ENCODE measurements at places on chromosomes 7 and 10.

DNA sequence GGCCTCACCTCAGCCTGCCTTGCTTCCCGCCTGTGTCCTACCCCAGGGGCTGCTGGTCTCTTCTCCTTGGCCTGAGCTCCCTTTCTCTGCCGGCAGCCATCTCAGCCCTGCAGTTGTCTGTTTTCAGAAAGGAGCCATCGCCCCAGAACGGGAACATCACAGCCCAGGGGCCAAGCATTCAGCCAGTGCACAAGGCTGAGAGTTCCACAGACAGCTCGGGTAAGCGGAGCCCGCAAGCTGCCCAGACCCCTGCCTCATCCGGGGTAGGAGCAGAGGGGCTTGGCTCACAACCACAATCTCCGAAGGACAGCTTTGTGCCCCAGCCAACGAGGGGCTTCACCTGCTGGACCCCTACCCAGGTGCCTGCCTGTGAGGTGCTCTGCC is 5.3 kb upstream of the DEPP1 start:
- no peak for DNase-seq

DNA sequence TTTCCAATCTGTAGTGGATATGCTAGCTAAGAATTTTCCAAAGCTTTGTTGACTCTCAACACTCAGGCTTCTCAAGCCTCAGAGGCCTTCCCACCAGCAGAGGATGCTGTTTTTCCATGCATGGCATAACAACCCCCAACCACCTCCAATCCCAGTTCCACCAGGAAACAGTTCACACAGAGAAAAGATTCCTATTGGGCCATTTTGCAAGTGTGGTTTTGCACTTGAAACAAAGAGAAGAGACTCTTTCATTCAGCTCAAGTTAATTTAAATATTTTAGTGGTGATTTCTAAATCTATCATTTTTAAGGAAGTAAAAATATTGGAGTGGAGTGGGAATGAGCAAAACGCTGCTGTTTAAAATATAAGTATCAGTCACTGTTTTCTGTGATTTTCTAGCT is 105.6 kb upstream of the COL1A2 start:
- peak; percentile 83 for DNase-seq

DNA sequence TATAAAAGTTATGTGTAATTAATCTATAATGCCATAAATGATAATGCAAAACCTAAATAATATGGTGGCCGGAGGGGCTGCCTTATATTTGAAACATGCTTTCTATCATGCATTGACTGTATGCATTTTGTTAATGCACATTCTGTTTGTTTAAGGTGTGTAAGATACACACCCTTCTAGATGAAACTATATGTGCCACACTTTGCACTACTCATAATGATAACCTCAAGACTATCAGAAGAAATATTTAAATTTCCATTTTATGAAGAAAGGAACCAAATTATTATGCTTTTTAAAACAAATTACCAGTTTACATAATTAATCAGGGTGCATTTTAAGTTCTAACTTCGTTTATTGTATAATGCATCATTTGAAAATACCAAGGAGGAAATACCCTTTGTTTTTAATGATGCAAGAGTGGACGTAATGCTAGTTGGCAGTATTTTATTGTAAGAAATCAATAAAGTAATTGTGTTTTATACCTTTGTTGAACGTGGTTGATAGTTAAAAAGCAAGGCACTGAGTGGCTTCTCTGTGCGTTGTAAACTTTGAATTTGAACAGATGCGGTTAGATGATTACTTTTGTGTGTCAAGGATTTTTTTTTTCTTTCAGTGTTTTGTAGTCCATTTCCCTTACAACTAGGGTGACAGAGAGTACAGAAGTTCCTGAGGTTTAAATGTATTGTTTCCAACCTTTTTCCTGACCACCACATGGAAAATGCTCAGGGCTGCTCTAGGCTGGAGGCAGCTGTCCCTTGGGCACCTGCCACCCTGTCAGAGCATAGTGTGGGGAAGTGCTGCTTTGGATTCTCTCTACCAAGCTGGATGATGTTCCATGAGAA is 21.6 kb downstream of the NRBF2 start:
- no peak for DNase-seq

- DNase-seq = no peak
Observed at GRCh38 chr7:744854-745430, 17.9 kb upstream of the PRKAR1B start.

DNA sequence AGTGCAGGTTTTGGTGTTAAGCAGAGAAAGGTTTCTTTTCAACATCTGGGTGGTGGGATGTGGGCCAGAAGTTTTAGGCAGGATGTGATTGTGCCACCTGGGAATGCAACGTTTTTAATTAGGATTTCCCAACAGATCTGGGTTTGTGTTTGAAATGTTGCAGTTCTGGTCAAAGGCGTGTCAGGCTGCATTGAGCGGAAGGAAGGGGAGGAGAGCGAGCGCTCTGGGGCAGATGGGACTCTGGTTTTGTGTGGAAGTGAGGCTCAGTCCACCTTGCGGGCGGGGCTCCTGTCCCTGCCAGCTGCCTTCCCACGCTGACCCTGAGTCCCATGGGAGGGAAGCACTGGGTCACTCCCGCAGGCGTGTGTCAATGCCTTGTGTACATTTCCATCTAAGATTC is 767.7 kb downstream of the KCNMA1 start:
- DNase-seq = no peak

DNA sequence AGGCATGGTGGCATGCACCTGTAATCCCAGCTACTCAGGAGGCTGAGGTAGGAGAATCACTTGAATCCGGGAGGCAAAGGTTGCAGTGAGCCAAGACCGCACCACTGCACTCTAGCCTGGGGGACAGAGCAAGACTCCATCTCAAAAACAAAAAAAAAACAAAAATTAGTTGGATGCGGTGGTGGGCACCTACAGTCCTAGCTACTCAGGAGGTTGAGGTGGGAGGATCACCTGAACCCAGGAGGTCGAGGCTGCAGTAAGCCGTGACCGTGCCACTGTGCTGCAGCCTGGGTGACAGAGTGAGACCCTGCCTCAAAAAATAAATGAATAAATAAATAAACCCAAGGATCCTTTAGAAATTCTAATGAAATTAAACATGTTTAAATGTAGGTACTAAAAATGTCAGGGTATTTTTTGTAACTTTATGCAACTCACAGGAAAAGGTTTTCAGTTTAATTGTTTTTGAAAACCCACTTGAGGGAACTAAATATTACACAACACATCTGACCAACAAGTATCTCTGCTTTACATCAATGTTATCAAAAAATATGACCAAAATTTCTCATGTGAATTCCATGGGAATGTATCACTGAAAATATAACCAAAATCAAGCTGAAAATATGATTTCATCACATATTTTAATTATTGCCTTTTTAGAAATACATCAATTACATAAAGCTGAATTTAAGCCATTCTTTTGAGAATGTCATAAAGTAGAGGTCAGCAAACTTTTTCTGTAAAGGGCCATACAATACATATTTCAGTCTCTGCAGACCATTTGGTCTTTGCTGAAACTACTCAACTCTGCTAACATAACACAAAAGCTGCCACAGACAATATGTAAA is 23.9 kb downstream of the UPF2 start:
- no peak for DNase-seq

GRCh38 chr7:83985821-83986220 is 208.8 kb downstream of the SEMA3A start:
- no peak for DNase-seq

GRCh38 chr10:121680879-121681655 is 82.8 kb upstream of the FGFR2 start:
- DNase-seq = no peak

DNA sequence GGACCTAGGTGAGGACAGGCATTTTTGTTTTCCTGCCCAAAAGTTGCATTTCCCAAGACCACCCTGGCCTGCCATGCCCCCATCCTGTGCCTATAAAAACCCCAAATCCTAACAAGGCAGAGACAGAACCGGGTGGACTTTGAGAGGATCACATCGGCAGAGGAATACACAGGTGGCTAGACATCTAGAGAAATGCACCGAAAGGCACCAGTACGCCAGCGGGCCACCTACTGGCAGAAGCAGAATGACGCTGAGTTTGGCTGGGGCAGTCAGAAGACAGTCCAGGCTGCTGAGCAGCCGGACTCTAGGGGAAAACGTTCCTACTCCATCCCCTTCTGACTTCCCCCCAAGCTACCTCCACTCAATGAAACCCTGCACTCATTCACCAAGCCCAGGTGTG is 2.8 kb downstream of the AKR1C4 start:
- DNase-seq = no peak

DNA sequence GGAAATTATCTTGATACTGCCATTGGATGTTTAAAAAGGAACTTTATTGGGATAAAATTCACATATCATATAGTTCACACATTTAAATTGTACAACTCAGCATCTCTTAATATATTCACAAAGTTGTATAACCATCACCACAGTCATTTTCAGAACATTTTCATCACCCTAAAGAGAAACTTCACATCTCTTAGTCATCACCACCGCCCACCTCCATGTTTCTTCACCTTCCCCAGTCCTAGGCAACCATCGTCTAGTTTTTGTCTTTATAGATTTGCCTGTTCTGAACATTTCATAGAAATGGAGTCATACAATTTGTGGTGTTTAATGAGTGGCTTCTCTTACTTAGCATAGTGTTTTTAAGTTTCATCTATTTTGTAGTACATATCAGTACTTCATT is 96.6 kb downstream of the ANKRD30A start:
- no peak for DNase-seq

- DNase-seq = no peak
Observed at GRCh38 chr10:96339956-96340904, 18.6 kb downstream of the OPALIN start.

All from left hindlimb (tissue), 1 donor.